ENCODE measurements at places on chromosomes 11 and 22. TPM values are rescaled to one million over a fixed set of nuclear protein-coding genes. Genes with fewer than 3 reads are reported as not detected.

DNA sequence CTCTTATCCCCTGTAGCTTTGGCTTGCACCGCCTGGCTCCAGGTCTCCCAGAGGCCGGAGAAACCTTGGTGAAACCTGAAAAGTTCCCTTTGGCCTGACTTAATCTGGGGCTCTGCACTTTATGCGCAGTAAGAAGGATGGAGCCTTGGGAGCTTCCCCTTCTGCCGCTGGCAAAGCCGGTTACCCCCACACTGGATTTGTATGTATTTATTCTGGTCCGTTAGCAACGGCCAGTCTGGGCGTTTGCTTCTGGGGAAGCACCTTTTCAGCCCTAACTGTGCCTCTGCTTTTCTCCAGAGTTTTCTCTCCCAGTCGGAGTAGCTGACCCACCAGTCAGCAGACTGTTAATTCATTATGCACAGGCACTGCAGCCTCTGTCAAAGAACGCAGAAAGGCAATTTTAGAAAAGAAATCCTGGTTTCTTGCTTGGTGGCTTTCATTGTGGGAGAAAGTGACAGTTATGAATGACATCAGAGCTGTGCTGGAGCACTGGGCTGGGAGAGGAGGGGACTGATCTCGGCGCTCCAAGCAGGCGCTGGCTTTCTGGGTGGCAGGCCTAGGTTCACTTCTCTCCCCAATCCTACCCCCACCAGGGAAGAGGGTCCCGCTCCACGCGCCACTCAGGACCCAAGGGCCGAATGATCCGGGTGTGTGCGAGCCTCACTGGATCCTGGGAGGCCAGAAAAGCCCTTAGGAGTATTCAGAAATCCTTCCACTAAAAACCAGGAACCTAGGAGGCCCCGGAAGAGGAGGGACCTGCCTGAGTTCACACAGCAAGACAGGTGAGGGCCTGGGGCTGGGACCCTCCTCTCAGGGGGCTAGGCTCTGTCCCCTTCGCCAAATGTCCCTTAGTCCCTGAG, 70.2 kb downstream of the RTL6 start:
- H3K27me3 ChIP-seq: no peaks in the 10 kb centered on the region
- H3K36me3 ChIP-seq: no peaks in the 10 kb centered on the region
- no peak overlapping the region for H3K27ac ChIP-seq
- H3K4me1 ChIP-seq: peaks cover 3% of the 10 kb centered on the region
- no peak for DNase-seq

- H3K36me3 ChIP-seq: peaks cover 6% of the 10 kb centered on the region
- H3K4me1 ChIP-seq: no peaks in the 10 kb centered on the region
- no peak overlapping the region for H3K27ac ChIP-seq
- H3K4me3 ChIP-seq: no peak overlapping the region
These were observed 31.7 kb upstream of the RBX1 start for GRCh38 chr22:40919446-40919845.

DNA sequence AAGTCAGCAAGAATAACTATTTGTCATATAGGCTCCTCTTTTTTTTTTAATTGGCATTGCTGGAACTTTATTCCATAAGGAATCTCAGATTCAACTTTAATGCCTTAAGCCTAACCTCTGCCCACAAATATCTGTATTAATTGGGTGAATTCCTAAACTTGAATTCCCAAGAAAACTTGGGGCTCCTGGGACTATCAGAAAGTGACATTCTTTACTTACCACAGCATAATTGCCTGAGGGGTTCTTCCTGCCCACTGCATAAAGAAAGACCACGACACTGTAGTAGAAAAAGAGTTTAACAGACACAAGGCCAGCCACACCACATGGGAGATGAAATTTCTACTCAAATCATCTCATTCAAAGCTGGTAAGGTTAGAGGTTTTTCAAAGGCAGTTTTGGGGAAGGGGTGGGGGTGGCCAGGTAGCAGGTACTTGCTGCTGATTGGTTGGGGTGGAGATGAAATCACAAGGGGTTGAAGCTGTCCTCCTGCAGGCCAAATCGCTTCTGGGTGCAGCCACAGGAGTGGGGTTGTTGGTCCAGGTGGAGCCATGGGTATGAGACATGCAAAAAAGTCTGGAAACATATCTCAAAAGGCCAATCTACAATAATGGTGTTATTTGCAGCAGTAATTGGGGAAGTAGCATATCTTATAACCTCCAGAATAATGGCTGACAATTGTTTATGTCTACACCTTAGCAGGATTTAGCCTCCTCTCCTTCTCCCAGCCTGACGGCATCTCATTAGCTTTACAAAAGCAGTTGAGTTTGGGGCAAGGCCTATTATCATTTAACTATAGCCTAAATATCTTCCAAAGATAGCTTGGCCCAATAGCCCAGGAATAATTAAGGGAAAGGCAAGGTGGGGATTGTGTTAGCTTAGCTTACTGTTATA, 4.8 kb upstream of the NLRP10 start:
- H3K27ac ChIP-seq: no peak overlapping the region
- no peaks in the 10 kb centered on the region for H3K27me3 ChIP-seq
- no peak for DNase-seq
- H3K36me3 ChIP-seq: no peaks in the 10 kb centered on the region
- no peak overlapping the region for H3K4me3 ChIP-seq

- no peaks in the 10 kb centered on the region for H3K36me3 ChIP-seq
- DNase-seq: peak; percentile 89
- H3K27ac ChIP-seq: no peak overlapping the region
- H3K27me3 ChIP-seq: no peaks in the 10 kb centered on the region
- H3K4me1 ChIP-seq: no peaks in the 10 kb centered on the region
- H3K4me3 ChIP-seq: no peak overlapping the region
These were observed 32.1 kb upstream of the DGKZ start for GRCh38 chr11:46315033-46315738.

DNA sequence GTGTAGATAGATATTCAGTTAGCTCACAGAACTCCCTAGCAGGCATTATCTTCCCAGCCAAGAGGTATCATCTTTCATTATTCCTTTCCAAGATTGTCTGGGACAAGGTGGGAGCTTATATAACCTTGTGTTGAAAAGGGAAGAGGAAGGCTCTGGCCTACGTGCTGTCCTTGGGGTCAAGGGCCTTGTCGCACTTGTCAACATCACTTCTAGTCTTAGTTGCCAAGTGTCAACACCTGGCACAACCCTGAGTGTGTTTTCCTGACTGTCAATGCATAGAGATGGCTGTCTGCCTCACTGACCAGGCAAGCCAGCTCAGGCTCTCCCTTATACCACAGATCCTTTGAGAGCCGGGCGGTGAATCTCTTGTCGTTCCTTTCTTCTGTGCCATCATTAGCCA, 331.9 kb downstream of the CNTN5 start:
- no peak overlapping the region for H3K4me3 ChIP-seq
- no peaks in the 10 kb centered on the region for H3K36me3 ChIP-seq
- H3K27me3 ChIP-seq: no peaks in the 10 kb centered on the region
- DNase-seq: no peak
- peaks cover 14% of the 10 kb centered on the region for H3K4me1 ChIP-seq

DNA sequence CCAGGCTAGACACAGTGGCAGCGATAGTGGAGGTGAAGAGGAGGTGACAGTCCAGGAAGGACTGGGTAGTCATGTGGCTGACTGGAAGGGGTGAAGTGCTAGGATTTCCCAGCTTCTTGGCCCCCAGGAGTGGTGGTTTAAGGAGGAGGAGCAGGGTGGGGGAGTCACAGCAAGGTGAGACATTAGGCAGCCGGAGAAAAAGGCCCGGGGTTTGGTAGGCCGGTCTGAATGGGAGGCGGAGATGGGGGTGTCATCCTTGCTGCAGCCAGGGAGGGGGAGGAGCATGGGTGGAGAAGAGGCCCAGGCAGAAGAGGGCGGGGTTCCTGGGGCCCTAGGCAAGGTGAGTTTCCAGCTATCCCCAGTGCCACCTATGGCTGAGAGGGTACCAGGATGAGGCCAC, 6.1 kb downstream of the SIPA1 start:
- peak; percentile 22 for DNase-seq
- no peaks in the 10 kb centered on the region for H3K4me1 ChIP-seq
- no peaks in the 10 kb centered on the region for H3K27me3 ChIP-seq
- no peak overlapping the region for H3K27ac ChIP-seq

GRCh38 chr11:34267013-34267412, 90.8 kb downstream of the ABTB2 start:
- no peak for DNase-seq
- H3K36me3 ChIP-seq: no peaks in the 10 kb centered on the region
- H3K27ac ChIP-seq: no peak overlapping the region
- peaks cover 39% of the 10 kb centered on the region for H3K4me1 ChIP-seq

GRCh38 chr11:19652623-19653375, 59.8 kb upstream of the NAV2 start:
- H3K27ac ChIP-seq: no peak overlapping the region
- H3K27me3 ChIP-seq: no peaks in the 10 kb centered on the region
- H3K36me3 ChIP-seq: no peaks in the 10 kb centered on the region
- H3K4me1 ChIP-seq: no peaks in the 10 kb centered on the region

DNA sequence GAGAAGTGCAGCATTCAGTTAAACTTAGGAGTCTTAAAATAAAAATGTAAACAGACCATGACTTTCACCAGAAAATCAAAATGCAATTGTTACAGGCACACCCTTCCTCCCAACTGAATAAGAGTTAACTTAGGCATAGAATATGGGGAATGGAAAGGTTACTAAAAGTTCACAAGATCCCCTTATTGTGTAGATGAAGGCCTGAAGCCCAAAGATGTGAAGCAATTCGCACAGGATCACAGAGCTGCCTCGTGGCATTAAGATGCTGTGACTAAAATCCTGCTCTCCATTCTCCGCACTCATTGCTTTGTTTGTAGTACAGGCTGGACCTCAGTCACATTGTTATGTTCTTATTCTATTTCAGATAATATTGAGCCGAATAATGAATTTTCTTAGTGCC, 4.0 kb downstream of the MS4A5 start:
- H3K4me1 ChIP-seq: no peaks in the 10 kb centered on the region
- H3K36me3 ChIP-seq: no peaks in the 10 kb centered on the region
- H3K27me3 ChIP-seq: peaks cover 32% of the 10 kb centered on the region

DNA sequence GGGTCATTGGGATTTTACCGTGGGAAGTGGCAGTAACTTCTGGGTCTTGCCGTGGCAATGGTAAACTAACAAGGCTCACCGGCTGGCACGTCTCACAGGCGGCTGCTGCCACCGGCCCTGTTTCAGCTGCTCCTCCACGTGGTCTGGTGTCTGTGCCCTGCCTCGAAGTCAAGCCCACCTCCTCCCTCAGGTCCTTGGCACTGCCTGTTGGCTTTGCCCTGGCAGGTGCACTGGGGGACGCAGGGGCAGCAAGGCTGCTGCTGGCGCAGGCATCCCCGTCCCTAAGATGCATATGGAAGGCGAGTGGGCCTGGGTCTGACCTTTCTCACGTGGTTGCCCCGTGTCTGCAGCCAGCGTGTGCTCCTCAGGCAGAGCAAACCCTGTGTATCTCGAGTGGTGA, 783.6 kb downstream of the BRD1 start:
- H3K27ac ChIP-seq: no peak overlapping the region
- H3K36me3 ChIP-seq: no peaks in the 10 kb centered on the region
- DNase-seq: no peak
- peaks cover 8% of the 10 kb centered on the region for H3K27me3 ChIP-seq
- H3K4me3 ChIP-seq: no peak overlapping the region

- H3K27ac ChIP-seq: no peak overlapping the region
- H3K4me1 ChIP-seq: no peaks in the 10 kb centered on the region
- no peak overlapping the region for H3K4me3 ChIP-seq
These were observed 437.5 kb downstream of the INSC start for GRCh38 chr11:15551901-15552851.

GRCh38 chr11:103281301-103281700, 172.1 kb downstream of the DYNC2H1 start:
- peak; percentile 54 for DNase-seq
- no peaks in the 10 kb centered on the region for H3K36me3 ChIP-seq
- no peaks in the 10 kb centered on the region for H3K27me3 ChIP-seq

The LBHD1 gene
- total RNA-seq: 9.7 TPM

The C11orf21 gene
- total RNA-seq: not detected

The GPR83 gene
- total RNA-seq: not detected

The NEFH gene
- total RNA-seq: not detected

The DDX25 gene
- total RNA-seq: not detected

The TEX12 gene
- total RNA-seq: 0.69 TPM

The FOLR2 gene
- not detected for total RNA-seq

All from PC-3 (cell line).